Skin of body (tissue), 3 donors: ENCODE measurements at places on chromosomes 11 and 22. TPM values are rescaled to one million over a fixed set of nuclear protein-coding genes. Genes with fewer than 3 reads are reported as not detected.
A peak's percentile ranks its signal among the peaks of the same experiment; 100 is the strongest.

The CCDC73 gene
- total RNA-seq: under 0.01 TPM

The CD82 gene
- 34.3 TPM for total RNA-seq

DNA sequence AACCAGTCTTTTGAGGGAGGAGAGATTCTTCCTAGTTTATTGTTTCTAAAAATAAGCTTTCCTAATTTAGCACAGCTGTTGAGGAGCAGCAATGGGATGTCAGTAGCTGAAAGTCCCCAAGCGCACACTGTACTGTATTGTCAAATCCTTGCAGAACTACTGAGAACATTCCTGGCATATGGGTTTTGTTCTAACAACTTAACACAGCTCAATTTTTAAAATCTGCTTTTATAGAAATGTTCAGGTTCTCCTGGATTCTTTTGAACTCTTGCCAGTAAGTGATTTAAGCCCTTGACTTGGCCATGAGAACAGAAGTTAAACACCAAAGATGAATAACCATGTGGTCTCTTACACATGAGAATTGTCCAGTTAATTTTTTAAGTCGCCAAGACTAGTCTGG, 218.6 kb downstream of the FAT3 start:
- DNase-seq: peak; percentile 68

- DNase-seq: no peak
Observed at GRCh38 chr22:50720301-50721256, 17.4 kb upstream of the ACR start.

GRCh38 chr22:47124961-47125360, 362.5 kb downstream of the TBC1D22A start:
- no peak for DNase-seq
